ENCODE measurements at places on chromosomes 12 and 14.
A peak's percentile ranks its signal among the peaks of the same experiment; 100 is the strongest.

- DNase-seq: no peak
These were observed 20.4 kb upstream of the HSP90B1 start for GRCh38 chr12:103909811-103910210.

DNA sequence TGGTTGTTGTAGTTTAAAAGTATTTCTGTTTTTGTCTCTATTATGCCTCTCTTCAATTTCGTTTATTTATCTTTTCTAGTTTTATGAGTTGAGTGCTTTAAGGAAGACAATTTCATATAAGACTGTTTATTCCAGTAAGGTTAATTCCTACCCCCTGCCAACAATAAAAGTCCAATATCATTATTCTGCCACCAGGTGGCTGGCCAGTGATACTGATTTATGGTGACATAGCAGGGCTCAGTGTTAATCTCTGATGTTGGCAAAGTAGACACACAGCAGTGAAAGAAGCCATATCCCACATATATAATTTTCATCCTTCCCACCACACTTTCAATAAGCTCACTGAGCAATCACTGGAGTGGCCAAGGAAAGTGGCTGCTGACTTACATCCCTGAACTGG, 69.0 kb upstream of the BMP4 start:
- no peak for DNase-seq

- DNase-seq: no peak
These were observed 1.2 kb downstream of the VWF start for GRCh38 chr12:6123258-6123657.

- no peak for DNase-seq
These were observed at the start of gene RNASE7 for GRCh38 chr14:21041676-21042433. Gene RNASE7 (plus strand): TSS chr14:21042362. CDS start chr14:21042993, 631 bp downstream.

- no peak for DNase-seq
These were observed 81.1 kb downstream of the PELI2 start for GRCh38 chr14:56199095-56199981.

DNA sequence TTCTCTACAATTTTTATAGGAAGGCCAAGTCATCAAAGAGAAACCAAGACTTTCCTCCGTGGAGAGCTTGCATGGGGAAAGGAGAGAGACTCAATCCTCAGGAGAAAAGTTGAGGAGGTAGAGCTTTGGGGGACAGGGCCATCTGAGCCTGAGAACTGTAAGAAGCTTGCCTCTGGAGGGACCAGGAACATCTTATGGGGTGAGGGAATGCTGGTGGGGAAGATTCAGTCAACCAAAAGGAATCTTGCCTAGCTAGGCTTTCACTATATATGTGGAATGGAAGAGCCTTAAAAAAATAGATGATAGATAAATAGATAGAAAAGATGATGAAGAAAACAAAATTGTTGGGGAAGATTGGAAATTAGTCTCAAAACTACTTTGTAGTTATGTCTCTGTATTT, 63.5 kb downstream of the DYRK2 start:
- DNase-seq: no peak

DNA sequence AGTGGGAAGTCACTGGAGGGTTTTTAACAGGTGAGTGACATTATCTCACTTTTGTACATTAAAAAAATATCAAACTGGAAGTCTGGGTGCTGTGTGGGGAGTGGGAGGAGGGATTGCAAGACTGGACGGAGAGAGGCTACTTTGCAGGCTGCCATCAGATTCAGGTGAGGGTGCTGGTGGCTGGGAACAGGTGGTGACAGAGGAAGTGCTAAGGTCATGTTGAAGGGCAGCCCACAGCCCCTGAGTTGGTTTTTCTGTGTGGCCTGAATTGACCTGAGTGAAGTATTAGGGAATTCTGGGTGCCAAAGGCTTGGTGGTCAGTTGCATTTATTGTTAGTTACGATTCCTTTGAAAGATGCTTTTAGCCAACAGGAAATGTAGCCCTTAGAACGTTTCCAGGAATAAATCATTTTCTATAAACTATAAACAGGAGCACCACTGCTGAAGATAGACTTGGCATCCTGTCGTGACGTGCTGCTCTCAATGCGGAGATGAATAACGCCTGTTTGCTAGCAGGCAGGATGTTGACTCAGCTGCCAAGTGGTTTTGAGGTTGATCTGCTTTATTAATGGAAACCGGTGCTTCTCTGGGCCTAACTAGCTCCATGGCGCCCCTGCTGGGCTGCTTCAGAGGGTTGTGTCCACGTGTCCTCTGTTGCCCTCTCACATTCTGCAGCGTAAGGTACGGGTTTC, 707.5 kb upstream of the TMEM132C start:
- peak; percentile 5 for DNase-seq

DNA sequence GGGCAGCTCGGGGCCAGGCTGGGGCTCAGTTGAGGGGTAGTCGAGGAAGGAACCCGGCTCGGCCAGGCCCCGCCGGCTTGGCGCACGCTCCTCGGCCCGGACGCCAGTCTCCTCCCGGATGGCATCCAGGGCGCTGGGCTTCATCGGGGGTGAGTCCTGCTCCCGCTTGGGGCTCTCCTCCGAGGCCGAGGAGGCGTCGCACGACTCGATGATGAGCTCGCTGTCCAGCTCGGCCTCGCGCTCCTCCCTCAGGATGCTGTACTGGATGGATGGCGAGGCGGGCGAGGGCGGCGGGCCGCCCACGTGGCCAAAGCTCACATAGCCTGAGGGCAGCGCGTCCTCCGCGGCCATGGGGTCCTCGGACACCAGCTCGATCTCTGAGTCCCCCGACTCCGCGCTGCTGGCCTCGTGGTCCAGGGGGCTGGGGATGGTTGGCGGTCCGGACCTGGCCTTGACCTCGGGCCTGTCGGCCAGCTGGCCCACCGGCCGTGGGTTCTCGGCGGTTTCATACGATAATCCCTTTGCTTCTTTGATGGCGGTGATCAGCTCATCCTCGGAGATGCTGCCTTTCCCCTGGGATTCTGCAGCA, 143.4 kb downstream of the RTN1 start:
- no peak for DNase-seq

DNA sequence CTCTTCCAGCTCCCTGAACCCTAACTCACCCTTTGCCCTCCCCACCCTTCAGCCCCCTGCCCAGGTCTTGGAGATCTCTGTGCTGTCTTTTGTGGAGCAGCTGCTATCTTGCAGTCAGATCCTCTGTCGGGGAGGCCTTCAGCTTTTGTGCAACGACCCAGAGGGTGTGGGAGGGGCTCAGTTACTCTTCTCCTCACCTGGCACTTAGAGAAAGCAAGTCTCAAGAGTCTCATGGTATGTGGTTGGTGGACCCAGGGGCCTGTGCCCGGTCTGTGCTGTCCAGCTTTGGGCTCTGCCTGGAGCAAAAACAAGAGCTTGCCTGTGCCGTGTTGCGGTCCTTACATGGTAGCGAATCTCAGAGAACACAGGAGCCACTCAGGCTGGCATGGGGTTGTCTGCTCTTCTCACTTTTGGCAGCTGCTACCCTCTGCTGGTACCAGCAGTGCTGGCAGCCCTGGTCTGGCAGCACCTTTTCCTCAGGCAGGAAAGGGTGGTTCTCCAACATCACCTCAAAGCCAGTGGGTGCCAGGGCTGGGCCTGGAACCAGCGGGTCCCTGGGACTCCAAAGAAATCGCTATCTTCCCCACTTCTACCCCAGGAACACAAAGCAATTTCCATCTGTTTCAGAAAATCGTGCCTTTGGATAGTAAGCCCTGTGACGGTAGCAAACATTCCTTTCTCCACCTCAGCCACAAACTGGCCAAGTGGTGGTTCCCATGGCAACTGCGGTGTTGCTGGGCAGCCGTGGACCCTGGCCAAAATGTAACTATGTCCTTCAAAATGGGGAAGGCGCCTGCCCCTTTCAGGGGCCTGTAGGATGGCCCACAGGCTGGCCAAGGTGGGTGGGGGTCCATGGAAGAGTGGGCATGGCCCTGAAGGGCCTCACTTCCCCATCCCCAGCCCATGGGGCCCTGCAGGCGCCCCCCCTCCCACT, 90.0 kb downstream of the RIN3 start:
- peak; percentile 15 for DNase-seq

- no peak for DNase-seq
These were observed 5.5 kb upstream of the PAX9 start for GRCh38 chr14:36655963-36656686.

GRCh38 chr12:113365639-113366395, 7.4 kb downstream of the PLBD2 start:
- DNase-seq: no peak

DNA sequence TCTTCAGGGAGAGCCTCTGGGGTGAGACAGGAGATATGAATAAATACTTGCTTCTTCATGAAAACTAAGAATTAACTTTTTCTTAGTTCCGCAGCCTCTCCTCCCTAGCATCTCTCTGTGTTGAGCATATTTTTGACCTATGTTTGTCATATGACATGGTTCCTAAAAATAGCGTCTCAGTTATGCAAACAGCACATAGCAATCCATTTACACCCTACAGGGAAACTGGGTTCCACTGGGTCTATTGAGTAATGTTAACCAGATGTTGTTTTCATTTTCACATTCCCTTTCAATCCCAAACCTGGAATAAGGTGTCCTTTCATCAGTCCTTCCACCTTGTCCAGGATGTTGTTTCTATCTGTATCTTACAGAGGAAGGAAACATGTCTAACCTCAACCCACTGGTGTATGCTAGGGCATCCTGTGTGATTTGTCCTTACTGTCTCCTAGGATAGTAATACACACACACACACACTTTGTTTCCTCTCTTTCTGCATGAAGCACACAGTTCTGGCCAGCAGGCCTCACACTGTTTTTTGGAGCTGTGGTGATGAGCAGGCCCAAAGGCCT, 1543.5 kb downstream of the AACS start:
- DNase-seq: no peak

GRCh38 chr14:29893989-29894388, 33.7 kb downstream of the PRKD1 start:
- no peak for DNase-seq

- no peak for DNase-seq
These were observed 4.5 kb downstream of the MYO1H start for GRCh38 chr12:109352184-109352583.

- DNase-seq: no peak
These were observed 129.3 kb upstream of the FLRT2 start for GRCh38 chr14:85400678-85401077.

DNA sequence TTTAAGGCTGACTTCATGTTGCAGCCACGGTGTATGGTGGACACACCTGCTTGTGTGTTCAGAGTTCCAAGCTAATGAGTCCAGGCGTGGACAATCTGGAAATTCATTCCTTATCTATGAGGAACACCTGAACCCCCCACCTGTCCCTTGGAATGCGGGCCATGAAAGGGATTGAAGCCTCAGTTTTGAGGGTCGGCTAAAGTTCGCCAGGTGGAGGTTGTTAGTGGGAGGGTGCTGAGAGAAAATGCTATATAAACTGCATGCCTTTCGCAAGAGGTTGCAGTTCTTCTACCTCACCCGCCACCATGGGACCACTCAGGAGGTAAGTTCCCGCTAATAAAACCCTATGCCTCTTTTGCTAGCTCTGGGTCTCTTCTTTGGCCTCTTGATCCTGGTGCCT, 348.0 kb downstream of the BCL11B start:
- no peak for DNase-seq

DNA sequence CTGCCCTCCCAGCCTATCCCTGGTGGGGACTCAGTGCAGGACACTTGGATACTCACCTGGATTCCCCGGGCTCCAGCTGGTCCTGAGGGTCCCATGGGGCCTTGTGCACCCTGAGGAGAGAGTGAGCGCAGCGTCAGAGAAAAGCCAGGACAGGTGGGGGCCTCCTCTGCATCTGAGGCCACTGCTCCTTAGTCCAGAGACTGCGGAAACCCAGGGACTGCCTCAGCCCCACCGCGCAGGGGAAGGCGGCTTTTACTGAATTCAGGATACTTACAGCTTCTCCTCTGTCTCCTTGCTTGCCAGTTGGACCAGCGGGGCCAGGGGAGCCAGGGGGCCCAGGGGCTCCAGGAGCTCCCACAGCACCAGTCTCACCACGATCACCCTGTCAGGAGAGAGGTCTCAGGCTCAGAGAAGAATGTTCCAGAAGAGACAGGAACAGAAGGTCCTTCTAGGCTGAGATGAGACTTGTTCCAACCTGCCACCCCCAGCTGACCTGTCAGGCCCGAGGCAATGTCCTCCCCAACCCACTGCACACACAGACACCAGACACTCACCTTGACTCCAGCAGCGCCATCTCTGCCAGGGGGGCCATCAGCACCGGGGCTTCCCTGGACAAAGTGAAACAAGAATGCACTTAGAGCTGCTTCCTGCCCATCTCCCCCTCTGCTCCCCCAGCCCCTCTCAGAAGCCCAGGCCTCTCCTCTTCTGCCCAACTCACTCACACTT, 13.8 kb downstream of the TMEM106C start:
- no peak for DNase-seq

- no peak for DNase-seq
These were observed 180.3 kb downstream of the IPO8 start for GRCh38 chr12:30515351-30515750.

GRCh38 chr14:90440021-90440451, 43.2 kb downstream of the CALM1 start:
- DNase-seq: no peak

- DNase-seq: no peak
These were observed 5.7 kb downstream of the INF2 start for GRCh38 chr14:104694991-104695659.

GRCh38 chr14:34051966-34052657, 101.2 kb upstream of the EGLN3 start:
- DNase-seq: no peak

DNA sequence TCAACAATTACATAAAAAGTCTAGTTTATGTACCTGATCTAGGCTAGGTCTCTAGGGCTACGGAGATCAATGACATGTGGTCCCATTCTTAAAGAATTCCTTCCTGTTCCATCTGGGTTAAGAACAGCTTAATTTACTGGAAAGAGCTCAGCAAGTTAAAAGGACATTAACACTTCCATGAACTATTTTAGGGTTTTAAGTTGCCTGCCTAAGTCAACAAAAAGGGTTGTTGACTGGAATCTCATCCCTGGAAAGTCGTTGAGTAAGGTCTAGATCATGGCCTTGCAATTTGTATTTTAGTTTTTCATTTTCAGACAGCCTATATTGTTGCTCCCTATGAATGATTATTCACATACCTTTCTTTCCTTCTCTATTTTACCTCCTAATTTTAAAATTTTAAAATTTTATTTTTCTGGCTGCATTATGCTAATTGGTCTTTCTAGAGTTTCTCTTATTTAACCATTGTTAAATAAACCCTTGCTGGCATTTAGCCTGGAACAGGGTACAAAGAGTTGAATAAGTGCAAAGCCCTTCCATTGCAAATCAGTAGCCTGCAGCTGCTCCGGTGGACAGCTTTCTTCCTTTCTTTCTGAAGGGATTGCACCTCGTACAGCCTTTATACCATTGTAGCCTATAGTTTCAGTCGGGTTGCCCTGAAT, 66.3 kb downstream of the VRK1 start:
- DNase-seq: no peak

- no peak for DNase-seq
These were observed 41.5 kb upstream of the CCDC60 start for GRCh38 chr12:119292893-119293630.

DNA sequence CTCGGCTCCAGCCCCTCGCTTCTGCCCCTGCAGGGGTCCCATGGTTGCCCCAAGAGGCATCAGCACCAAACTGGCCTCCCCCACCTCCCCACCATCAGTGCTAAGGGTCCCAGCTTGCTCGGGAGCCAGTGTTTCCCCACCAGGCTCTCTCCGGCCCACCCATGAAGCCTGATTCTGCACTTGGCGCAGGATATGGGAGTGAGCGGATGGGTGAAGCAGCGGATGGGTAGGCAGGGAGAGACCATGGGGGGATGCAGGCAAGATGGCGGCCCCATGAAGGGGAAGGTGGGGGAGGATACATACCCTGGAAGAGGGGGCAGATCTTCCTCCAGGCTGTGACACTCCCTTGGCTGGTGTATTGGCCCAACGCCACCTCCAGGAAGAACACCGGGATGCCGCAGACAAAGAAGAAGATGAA, 9.7 kb downstream of the SLC6A12 start:
- DNase-seq: no peak
